ENCODE measurements at places on chromosomes 1 and 21.

GRCh38 chr1:173038875-173039554 is 11.7 kb downstream of the TNFSF18 start:
- no peak for DNase-seq

GRCh38 chr1:119727991-119728390 is 16.3 kb downstream of the PHGDH start:
- no peak for DNase-seq

GRCh38 chr1:25194572-25195020 is 37.7 kb downstream of the SYF2 start:
- no peak for DNase-seq

GRCh38 chr1:23420778-23421177 is 3.8 kb downstream of the TCEA3 start:
- no peak for DNase-seq

GRCh38 chr1:33367485-33368405 is 46.8 kb upstream of the A3GALT2 start:
- DNase-seq = peak; percentile 84

DNA sequence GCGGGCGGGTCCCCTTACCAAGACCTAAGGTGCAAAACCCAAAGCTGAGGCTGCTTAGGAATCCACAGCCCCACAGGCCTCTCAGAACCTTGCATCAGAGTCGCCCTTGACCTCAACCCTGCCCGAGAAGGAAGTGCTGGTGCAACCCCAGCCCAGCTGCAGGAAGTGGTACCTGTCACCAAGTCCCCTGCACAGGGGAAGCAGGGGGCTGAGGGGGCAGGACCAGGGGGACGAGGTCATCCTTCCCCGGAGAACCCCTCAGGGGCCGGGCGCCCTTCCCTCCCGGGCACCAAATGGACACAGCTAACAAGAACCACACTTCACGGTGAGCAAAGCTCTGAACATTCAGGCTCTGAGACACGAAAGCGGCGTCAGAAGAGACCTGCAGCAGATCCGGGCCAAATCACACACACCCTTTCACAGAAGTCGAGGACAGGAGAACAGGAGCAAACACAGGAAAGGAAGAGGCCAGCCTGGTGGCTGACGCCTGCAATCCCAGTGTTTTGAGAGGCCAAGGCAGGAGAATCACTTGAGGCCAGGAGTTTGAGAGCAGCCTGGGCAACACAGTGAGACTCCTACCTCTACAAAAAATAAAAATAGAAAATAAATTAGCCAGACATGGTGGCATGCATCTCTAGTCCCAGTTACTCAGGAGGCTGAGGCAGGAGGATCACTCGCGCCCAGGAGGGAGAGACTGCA is 6.4 kb downstream of the ITGB2 start:
- DNase-seq = peak; percentile 73

- DNase-seq = peak; percentile 9
These were observed 25.0 kb upstream of the POU3F1 start for GRCh38 chr1:38071312-38072256.

GRCh38 chr1:46204406-46204742 is 1.2 kb downstream of the LURAP1 start:
- no peak for DNase-seq

DNA sequence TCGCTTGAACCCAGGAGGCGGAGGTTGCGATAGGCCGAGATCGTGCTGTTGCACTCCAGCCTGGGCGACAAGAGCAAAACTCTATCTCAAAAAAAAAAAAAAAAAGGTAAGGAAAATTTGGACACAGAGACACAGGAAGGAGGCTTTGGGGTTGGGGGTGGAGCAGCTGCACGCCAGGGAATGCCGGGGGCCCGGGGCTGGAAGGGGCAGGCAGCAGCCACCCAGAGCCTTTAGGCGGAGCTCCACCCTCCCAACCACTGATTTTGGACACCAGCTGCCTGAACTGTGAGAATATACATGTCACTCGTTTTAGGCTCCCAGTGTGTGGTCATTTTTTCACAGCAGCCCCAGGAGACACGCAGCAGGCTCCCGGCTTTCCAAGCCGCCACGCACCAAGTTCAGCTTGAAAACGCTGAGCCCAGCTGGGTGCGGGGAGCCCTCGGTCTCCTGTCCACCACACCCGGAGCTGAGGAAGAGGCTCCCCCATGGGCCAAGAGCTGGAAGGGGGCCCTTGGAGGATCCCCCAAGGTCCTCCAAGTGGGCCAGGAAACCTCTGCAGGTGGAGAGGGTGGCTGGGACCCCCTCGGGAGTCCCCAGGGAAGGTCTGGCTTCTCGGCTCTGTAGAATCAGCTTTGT is 5.9 kb upstream of the FAAP20 start:
- DNase-seq = no peak

- no peak for DNase-seq
These were observed 17.8 kb downstream of the SPOCD1 start for GRCh38 chr1:31798086-31798432.

DNA sequence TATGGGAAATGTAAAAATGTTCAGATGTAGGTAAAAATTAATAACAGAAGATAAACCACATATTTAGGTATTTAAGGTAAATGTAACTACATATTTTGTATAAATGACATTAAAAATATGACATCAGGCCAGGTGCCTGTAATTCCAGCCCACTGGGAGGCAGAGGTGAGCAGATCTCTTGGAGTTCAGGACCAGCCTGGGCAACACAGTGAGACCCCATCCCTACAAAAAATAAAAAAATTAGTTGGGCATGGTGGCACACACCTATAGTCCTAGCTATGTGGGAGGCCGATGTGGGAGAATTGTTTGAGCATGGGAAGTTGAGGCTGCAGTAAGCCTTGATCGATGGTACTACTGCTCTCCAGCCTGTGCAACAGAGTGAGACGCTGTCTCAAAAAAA is 216.5 kb downstream of the SPATA17 start:
- no peak for DNase-seq

GRCh38 chr1:109513110-109513710 is 3.7 kb upstream of the AMIGO1 start:
- DNase-seq = no peak

DNA sequence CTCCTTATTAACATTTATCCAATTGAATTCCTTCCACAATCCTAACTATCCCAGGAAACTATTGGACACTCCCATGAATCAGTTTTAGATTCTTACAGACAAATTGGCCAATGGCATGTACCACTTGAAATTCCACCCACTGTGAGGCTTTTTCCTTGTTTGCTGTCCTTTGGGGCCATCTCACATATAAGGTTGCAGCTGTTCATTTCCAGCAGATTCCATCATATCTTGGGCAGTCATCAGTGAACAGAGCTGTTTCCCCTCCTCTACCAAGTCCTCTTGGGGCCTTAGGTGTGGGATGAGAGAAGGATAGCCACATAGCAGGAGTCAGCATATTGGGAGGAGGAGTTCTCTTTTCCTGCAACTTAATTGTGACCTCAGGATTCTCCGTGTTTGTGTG is 109.1 kb downstream of the HHAT start:
- DNase-seq = no peak

- DNase-seq = no peak
These were observed 79.4 kb downstream of the GON4L start for GRCh38 chr1:155777582-155777981.

DNA sequence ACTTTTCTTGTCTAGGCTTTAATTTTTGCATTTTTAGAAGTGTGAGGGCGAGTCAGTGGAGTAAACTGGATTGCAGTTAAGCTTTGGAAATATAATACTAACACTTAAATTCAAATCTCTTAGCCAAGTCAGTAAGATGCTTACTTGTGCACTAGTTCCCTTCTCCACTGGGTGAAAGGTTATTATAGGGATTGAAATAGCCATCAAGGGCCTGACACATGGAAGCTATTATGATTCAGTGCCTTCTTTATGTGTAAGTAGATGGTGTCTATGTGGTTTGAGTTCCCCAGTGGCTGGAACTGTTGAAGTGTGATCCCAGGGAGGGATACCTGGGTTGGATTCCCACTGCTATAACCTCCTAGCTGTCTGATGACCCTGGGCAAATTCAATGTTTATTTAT is 24.7 kb upstream of the DMRTA2 start:
- no peak for DNase-seq

All from CD4-positive, alpha-beta T cell treated with Interleukin-1 beta for 1 hour (primary cell).